ENCODE measurements at places on chromosomes 13 and 19.
A peak's percentile ranks its signal among the peaks of the same experiment; 100 is the strongest.

- no peak for DNase-seq
These were observed 80.1 kb downstream of the KLF5 start for GRCh38 chr13:73138638-73139491.

GRCh38 chr19:6340493-6341201 lies 7.2 kb upstream of the ACER1 start:
- no peak for DNase-seq

DNA sequence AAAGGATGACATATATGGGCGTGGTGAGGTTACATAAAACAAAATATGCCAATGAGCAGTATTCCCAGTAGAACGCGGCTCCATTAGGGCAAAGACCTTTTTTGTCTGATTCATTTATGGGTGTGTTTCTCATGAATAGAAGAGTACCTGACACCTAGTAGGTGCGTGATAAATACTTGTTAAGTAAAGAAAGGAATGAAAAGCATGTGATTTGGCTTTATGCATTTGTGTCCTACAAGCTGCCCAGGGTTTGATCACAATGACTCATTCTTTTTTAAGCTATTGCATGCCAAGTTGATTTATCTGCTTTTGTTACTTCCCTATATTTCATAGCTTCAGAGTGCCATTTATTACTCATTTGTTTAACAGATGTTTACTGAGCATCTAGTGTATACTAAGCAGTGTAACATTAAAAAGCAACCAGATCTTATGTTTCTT lies 19.1 kb upstream of the KCTD4 start:
- no peak for DNase-seq

GRCh38 chr19:29119590-29119989 lies 93.4 kb downstream of the UQCRFS1 start:
- DNase-seq = no peak

- DNase-seq = peak; percentile 76
These were observed at the start of gene GEMIN7 for GRCh38 chr19:45079063-45079910. Gene GEMIN7, plus strand, starts transcription at chr19:45079260. Its CDS starts 10,855 bp downstream, at chr19:45090115.

DNA sequence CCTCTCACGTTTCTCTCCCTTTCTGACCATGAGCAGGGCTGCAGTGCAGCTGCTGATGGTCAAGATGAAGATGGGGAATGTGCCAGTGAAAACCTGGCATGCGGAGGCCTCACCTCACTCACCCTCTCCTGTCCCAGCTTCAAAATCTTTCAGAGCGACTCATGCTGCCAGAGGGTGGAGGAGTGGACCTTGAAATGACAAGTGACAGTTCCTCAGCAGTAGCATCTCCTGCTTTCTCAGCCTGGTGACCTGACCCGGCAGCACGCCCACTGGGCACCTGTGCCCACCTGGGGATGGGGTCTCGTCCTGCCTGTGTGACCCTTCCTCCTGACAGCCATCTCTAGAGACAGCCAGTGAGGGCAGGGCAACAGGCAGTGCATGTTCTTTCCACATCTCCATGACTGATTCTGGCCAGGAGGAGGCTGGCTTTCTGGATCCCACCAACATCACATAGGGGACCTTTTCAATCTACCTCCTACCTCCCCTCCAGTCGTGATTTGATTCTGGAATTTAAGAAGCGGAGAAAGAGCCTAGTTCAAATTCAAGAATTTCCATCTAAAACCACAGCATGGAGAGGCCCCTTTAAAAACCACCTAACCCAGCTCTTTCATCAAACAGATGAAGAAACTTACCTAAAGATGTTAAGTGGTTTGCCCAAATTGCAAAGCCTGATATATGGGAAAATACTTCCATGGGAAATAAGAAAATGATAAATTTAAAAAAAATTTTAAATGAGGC lies 45.8 kb downstream of the RFX2 start:
- peak; percentile 19 for DNase-seq

DNA sequence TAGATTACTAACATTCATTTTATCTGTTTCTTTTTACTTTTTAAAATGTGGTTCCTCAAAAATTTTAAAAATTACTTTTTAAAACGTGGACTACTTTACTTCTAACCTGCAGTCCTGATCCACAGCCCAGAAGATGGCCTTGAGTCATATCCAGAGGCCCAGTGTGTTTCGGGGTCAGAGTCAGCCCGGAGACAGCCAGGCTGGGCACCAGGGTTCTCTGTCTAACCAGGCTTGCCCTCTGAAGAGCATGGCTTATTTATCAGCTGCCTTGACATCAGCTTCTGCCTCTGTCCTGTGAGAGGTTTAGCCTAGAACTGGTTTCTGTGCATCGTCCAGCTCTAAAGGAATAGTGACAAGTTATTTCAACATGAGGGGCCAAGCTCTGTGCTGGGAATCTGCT lies 332.0 kb downstream of the FGF9 start:
- no peak for DNase-seq

GRCh38 chr19:41753159-41753558 lies 2.2 kb upstream of the CEACAM6 start:
- no peak for DNase-seq

DNA sequence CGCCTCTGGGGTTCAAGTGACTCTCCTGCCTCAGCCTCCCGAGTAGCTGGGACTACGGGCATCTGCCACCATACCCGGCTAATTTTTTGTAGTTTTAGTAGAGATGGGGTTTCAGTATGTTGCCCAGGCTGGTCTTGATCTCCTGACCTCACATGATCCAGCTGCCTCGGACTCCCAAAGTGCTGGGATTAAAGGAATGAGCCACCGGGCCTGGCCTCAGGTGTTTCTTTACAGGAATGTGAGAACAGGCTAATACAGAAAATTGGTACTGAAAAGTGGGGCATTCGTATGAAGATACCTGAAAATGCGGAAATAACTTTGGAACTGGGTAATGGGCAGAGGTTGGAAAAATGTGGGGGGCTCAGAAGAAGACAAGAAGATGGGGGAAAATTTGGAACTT lies 2.8 kb upstream of the CDC16 start:
- DNase-seq = no peak

DNA sequence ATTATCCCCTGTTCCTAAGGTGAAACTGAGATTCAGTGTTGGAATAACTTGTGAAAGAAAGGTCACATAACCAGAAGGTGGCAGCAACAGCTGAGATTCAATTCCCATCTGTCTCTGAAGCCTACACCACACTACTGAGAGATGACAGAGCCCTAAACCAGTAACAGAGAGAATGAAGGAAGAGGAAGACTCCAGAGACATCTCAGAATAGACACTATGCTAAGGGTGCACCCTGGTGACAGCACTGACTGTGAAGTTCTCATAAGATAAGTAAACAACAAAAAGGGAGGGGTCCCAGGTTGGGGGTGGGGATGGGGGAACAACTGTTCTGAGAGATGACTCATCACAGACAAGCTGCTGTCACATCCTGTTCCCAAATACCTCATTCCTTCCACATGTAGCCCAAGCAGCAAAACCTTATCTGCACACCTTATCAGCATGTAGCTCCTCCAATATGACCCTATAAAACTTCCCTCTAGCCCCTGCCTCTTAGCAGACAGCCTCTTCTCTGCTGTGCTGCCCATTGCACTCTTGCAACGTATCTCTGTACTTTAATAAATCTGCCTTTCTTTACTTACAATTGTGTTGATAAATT lies 46.5 kb downstream of the UTP14C start:
- DNase-seq = no peak

DNA sequence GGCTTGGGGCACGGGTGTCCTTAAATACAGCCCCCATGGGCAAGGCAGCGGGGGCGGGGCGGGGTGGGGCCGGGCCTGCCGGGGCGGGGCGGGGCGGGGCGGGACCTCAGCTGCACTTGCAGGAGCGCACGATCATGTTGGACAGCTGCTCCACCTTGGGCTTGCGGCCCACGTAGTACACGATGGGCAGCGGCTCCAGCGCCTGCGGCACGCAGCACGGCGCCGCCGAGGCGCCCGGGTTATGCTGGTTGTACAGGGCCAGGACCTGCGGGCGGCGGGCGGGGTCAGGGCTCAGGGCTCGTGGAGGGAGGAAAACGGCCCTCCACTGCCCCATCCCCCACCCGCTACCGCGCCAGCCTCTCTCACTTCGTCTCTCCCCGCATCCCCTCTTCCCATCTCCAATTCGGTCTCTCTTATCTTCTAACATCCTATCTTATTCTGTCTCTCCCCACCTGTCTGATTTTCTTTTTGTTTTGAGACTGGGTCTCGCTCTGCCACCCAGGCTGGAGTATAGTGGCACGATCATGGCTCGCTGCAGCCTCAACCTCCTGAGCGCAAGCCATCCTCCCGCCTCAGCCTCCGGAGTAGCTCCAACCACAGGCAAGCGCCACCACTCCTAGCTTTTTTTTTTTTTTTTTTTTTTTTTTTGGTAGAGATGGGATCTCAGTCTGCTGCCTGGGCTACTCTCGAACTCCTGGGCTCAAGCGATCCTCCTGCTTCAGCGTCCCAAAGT lies 21.1 kb downstream of the CCDC97 start:
- no peak for DNase-seq

GRCh38 chr13:35729926-35730627 lies 253.6 kb upstream of the MAB21L1 start:
- DNase-seq = no peak

- peak; percentile 31 for DNase-seq
These were observed 30.1 kb downstream of the ZAR1L start for GRCh38 chr13:32284927-32285632.

GRCh38 chr19:45601115-45601514 lies 897 bp downstream of the GPR4 start:
- DNase-seq = no peak

- no peak for DNase-seq
These were observed 51.6 kb downstream of the PEPD start for GRCh38 chr19:33470040-33470330.

- no peak for DNase-seq
These were observed 333.4 kb downstream of the ITGBL1 start for GRCh38 chr13:101785858-101786257.

DNA sequence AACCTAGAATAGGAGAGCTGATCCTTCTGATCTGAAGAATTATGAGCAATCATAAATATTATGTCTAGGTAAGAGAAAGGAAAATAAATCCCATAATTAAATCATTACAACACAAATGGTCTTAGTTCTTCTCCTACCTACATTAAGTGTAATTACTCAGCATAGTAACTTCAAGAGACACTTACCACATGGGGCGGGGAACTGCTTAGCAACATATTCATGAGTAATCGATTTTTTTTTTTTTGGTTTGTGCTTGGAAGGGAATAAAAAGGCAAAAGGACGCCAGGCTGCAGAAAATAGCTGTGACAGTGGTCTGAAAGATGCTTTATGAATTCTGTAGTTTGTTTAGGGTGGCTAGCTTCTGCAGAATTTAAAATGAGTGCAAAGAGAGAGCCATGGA lies 103.3 kb upstream of the HTR2A start:
- DNase-seq = no peak

DNA sequence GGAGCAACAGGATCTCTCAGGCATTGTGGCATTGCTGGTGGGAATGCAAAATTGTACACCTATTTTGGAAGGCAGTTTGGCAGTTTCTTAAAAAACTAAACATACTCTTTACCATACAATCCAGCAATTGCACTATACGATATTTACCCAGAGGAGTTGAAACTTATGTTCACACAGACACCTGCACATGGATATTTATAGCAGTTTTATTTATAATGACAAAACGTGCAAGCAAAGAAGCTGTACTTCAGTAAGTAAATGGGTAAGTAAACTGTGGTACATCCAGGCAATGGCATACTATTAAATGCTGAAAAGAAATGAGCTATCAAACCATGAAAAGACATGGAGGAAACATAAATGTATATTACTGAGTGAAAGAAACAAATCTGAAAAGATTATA lies 71.6 kb upstream of the UBAC2 start:
- no peak for DNase-seq

GRCh38 chr13:40113643-40114304 lies 458.3 kb downstream of the COG6 start:
- DNase-seq = no peak

GRCh38 chr19:41601771-41602170 lies 25.1 kb downstream of the CEACAM4 start:
- no peak for DNase-seq

GRCh38 chr13:46561691-46562090 lies 8.7 kb downstream of the LRCH1 start:
- DNase-seq = no peak

GRCh38 chr19:12773571-12773970 lies 1.8 kb downstream of the HOOK2 start:
- DNase-seq = no peak

DNA sequence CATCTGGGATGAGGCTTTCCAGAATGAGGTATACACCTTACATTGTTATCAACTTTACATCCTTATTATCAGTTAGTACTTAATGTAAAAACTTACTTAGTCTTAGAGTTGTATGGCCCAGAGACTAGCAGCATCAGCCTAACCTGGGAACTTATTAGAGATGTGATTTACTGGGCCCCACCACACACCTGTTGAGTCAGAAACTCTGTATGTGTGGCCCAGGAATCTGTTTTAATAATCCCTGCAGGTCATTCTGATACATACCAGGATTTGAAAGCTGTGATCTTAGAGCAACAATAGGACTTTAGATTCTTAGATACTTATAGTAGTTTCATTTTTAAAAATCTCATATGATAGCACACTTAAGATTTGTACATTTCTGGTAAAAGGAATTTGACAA lies 17.4 kb downstream of the FNDC3A start:
- no peak for DNase-seq

DNA sequence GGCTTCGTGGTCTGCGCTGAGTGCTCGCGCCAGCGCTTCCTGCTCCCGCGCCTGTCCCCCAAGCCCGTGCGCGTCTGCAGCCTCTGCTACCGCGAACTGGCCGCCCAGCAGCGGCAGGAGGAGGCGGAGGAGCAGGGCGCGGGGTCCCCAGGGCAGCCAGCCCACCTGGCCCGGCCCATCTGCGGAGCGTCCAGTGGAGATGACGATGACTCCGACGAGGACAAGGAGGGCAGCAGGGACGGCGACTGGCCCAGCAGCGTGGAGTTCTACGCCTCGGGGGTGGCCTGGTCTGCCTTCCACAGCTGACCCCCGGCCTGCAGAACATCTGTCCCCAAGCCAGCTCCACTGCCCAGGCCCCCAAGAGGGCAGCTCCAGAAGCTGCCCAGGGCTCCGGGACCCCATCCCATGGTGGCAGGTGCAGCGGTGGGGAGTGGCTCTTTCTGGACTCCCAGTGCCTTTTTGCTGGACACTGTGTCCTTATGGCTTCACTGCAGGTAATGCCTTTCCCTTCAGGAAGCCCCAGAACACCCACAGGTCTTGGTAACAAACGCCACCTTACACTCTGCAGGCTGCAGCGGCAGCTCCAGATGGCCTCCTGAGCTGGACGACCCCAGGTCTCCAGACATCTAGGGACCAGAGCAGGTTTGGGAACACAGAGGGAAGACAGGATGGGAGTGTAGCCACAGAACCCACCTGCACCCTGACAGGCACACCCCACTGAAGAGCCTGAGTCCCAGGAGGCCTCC lies 9.3 kb downstream of the PLEKHF1 start:
- DNase-seq = no peak

GRCh38 chr13:74024314-74024713 lies 109.9 kb downstream of the KLF12 start:
- DNase-seq = no peak

- peak; percentile 38 for DNase-seq
These were observed 18.8 kb downstream of the FLT1 start for GRCh38 chr13:28475916-28476725.
